A673 (cell line): ENCODE measurements at places on chromosomes 3 and 15.

GRCh38 chr3:105399611-105400010 lies 32.9 kb downstream of the ALCAM start:
- no peak for DNase-seq

GRCh38 chr3:100274361-100274760 lies 13.6 kb downstream of the TBC1D23 start:
- no peak for DNase-seq

DNA sequence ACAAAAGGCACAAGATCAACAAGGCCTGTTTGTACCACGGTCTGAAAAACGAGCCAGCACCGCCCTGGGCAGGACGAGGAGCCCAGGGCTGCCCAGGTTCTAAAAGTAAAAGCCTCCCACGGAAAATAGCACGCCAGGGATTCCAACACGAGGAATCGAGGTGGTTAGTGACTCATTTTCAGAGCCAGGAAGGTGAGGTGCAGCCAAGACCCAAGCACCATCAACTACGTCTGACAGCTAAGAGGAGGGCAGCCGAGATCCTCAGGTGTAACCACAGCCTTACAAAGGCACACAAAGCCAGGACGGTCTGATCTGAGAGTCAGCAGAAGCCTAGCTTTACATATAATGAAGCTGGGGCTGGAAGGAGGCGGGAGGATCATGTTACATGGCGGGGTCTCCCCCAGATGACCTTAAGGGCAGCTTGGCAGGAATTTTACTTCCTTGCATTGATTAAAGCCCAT lies 52.5 kb downstream of the ATP10A start:
- DNase-seq, result no peak

DNA sequence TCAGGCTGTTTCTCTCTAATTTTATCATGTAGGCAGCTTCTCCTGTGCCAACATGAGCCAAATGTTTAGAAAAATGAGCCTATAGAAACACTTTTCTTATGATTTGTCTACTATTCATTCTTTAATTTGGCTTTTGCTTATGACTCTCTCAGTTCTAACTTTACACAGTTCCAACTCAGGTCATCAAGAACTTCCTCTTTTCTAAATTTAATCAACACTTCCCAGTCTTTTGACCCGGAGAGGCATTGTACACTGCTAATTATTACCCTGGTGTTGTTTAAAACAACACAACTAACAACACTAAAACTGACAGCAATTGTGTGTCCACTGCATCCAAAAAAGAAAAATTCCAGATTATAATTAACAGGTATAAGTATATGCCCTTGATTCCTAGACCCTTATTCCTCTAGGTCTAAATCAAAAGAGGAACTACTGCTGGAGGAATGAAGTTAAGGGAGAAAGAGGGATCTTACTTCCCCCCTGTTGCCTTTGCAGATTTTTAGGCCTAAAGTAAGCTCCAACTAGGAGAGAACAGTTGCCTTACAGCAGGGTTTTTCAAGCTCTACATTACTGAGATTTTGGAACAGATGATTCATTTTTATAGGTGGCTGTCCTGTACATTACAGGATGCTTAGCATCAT lies 332.2 kb upstream of the GOLIM4 start:
- no peak for DNase-seq

DNA sequence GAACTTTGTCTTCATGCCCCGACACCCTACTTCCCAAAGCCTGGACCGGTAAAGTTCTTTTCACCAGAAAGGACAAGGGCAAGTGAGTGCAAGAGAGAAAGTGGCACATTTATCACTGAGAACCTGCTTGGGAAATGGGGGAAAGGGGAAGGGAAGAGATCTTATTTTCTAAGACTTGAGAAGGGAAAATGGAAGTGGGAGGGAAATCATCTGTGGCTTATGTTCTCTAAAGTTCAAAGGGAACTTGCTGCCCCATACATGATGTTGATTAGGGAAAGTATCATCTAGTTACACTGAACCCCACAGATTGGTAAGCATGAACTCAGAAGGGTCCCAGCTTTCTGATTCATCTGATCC lies 199.5 kb upstream of the LPP start:
- no peak for DNase-seq

DNA sequence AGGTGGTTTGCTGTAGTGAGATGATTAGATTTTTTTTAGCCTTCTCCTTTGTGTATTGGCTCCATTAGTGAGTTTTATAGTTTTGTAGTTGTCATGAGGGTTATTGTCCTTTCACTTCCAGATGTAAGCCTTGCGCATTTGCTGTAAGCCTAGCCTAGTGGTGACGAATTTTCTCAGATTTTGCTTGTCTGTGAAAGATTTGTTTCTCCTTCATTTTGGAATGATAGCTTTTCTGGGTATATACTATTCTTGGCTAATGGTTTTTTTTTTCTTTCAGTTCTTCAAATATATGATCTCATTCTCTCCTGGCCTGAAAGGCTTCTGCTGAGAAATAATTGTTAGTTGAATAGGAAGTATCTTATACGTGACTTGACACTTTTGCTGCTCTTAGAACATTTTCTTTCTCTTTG lies 166.5 kb upstream of the THRB start:
- DNase-seq, result no peak

GRCh38 chr3:10594915-10595314 lies 89.5 kb upstream of the ATP2B2 start:
- DNase-seq, result peak; percentile 85

- DNase-seq, result no peak
These were observed 326.2 kb downstream of the RYR3 start for GRCh38 chr15:33636958-33637357.

GRCh38 chr3:35705904-35706303 lies 66.6 kb downstream of the ARPP21 start:
- no peak for DNase-seq

DNA sequence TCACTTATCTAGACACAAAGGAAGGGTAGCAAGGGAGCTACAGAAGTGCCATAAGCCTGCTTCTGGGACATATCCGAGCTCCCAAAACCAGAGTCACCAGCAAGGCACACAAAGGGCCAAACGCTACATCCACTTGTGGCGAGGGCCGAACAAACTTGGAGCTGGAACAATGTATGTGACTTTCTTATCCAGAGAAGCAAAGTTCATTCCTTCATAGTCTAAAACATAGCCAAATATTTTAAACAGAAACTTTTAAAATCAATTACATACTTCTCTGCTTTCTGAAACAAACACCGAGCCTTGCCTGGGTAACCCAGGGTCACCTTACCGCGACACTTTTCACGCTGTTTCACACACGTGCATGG lies 15.9 kb downstream of the ZXDC start:
- DNase-seq, result no peak

- DNase-seq, result peak; percentile 18
These were observed 219.3 kb downstream of the PTPRG start for GRCh38 chr3:61780455-61781228.

DNA sequence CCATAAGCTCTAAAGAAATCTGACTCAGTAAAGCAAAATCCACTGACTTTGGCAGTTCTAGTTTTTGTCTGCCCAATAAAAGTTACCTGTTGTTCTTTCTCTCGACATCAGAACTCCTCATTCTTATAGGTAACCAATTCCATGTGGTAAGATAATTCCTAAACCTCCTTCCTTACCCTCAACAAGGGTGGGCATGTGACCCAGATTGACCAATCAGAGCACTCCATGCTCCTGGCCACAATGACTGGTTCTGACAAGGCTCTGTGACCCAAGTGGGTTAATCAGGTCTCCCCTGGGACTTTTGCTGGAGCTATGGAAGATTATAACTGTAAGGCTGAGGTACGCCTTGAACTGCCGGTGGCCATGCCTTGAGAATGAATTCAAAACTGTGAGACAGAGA lies 31.7 kb downstream of the LINS1 start:
- DNase-seq, result no peak

GRCh38 chr3:24318677-24319287 lies 175.9 kb downstream of the THRB start:
- DNase-seq, result no peak

GRCh38 chr15:93493172-93493571 lies 404.2 kb upstream of the RGMA start:
- no peak for DNase-seq

DNA sequence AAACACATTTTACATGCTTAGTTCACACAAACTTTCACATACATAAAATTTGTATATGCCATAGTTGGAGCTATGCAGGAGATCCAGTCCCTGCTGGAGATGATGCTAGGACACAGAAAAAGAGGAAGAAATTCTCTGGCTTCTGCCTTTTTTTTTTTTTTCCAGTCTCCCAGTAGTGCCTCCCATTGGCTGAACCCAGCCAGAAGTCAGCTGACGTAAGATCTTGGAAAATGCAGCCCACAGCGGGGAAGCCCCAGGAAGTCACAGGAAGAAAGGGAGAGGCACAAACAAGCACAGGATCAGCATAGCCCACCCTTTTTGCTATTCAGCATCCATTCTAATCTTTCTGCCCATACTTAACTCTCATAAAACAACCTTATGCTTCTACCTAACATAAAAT lies 38.5 kb downstream of the SCN11A start:
- DNase-seq, result peak; percentile 6

- no peak for DNase-seq
These were observed 38.1 kb upstream of the SPPL2A start for GRCh38 chr15:50803479-50804180.

GRCh38 chr3:41690766-41691563 lies 270.9 kb downstream of the ULK4 start:
- DNase-seq, result no peak

GRCh38 chr15:74835312-74835823 lies 7.6 kb downstream of the ULK3 start:
- peak; percentile 77 for DNase-seq

DNA sequence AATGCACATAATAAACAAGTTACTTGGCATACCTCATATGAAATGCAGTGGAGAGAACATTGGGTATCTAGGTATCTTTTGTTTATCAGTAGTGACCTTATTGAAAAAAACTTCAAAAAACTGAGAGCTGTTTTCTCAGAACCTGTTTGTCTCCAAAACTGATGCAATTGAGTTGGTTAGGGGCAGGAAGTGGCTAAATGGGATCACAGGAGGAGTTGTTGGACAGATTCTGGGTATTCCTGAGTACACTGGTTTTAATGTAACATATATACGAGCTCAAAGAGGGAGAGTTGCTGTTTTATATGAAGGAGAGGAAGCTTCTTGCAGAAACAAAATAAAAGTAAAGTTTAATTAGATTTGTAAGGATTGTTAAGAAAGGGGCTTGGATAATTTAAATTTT lies 159.5 kb downstream of the C3orf70 start:
- DNase-seq, result no peak

DNA sequence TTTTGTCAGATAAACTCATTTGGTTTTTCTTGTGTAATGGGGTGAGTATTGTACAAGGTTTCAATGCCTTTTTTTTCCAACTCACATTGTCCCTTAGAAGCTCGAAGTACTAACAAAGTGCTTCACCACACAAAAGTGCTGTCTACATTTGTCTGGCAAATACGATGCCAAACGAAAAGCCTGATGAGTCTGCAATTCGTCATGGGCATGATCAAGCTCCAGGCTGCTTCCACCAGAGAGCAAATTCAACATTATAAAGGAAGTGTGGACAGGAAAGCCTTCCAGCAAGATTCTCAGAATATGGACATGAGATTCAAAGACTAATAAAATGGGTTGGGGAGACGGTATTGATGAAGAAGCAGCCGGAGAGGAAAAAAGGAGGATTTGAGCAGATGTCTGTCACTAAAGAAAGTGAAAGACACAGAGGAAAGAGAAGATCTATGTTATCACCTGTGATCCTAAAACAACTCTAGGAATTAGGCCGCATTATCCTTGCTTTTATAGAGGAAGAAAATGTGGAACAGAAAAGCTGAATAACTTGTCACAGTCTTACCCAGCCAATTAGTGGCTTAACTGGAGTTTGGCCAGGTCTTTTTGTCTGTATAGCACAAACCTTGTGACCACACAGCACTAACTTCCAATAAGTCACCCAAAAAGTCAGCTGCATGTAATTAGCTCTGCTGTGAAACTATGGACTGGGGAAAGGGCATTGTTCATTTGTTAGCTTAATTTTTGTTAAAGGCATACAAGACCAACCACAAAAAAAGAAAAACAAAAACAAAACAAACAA lies 494.8 kb downstream of the FHIT start:
- no peak for DNase-seq

- no peak for DNase-seq
These were observed 71.4 kb upstream of the P3H2 start for GRCh38 chr3:190192087-190192486.

DNA sequence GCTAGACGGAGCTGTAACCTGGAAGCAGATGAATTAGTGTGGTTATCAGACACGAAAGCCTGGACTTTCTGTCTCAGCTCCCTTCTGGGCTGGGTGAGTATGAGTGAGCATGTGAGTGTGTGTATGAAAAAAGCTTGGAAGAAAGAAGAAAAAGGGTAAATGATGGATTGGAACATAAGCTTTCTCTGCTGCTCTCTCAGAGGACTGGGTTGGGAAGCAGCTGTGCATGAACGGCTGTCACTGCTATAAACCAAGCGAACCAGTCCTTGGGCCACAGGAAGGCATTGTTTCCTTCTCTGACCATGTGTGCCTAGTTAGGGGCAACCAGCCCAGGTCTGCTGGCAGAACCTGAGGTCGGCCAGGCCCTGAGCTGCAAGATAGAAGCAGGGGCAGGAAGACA lies 37.0 kb downstream of the UMPS start:
- no peak for DNase-seq

DNA sequence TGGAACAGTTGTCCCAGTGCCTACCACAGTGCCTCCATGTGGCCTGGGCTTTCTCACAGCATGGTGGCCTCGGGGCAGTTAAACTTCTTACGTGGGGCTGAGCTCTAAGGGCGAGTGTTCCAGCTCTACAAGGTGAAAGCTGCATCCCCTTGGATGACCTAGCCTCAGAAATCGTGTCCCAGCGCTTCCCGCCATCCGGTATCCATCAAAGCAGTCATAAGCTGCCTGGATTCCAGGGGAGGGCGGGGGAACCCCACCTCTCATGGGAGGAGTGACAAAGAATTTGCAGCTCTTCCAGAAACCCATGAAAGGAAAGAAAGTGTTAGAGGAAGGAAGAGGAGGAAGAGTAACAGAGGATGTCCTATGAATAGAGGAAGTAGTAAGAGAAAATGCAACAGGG lies 45.8 kb upstream of the CCDC174 start:
- no peak for DNase-seq

GRCh38 chr3:98483626-98484025 lies 13.9 kb upstream of the OR5K2 start:
- no peak for DNase-seq

GRCh38 chr15:68815598-68815997 lies 5.1 kb downstream of the ANP32A start:
- peak; percentile 66 for DNase-seq

- DNase-seq, result no peak
These were observed 10.9 kb downstream of the APH1B start for GRCh38 chr15:63288342-63288741.

GRCh38 chr15:90960298-90961091 lies 5.8 kb downstream of the RCCD1 start:
- DNase-seq, result no peak

DNA sequence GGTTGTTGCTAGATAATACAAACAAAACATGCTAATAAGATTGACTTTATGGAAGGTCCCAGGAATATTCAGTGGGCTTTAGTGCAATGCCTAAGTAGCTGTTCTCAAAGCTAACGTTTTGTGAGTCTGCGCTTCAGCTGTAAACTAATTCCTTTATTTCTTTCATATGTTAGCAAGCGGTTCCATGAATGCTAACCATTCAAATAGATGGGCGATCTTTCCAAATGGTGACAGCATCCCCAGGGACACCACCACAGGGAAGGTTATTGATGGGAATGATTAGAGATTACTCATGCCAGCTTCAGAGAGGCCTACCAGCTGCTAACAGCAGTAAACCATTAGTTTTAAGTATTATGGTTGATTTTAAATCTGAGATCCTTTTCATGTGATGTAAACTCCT lies 405.7 kb upstream of the MCTP2 start:
- peak; percentile 42 for DNase-seq
